ENCODE measurements at places on chromosomes 13 and 19. TPM values are rescaled to one million over a fixed set of nuclear protein-coding genes. Genes with fewer than 3 reads are reported as not detected.
A peak's percentile ranks its signal among the peaks of the same experiment; 100 is the strongest.

The KASH5 gene
- total RNA-seq, result 0.59 TPM

The NEK5 gene
- total RNA-seq, result 0.28 TPM

The CEACAM3 gene
- total RNA-seq, result not detected

The KCNC3 gene
- 0.41 TPM for total RNA-seq

The SCEL gene
- total RNA-seq, result not detected

The ZNF540 gene
- 0.40 TPM for total RNA-seq

The ICAM5 gene
- not detected for total RNA-seq

The KLK2 gene
- not detected for total RNA-seq

The THSD1 gene
- 0.74 TPM for total RNA-seq

DNA sequence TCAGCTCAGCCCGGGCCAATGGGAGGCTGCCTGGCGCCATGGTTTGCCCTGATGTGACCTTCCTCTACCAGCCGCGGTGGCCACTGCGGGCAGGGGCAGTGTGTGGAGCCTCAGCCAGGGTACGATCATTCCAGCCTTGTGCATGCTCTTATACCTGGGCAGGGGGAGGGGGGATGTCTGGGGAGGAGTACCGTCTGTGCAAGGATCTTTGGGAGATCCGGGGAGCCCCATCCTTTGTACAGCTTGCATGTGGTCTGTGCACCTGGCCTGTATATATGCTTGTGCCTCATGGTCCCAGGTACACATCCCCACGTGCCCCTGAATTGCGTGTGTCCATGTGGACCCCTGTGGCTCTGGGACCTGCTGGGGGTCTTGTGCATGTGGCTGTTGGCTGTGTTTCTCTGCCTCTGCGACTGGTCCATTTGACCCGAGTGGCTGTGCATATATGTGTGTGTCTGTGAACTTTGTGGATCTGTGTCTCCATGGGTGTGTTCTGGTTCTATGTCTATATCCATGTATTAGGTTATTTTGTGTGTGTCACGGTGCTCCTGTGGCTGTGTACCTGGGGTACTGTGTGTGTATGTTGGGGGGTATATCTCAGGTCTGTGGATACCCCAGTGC lies 12.8 kb upstream of the NANOS3 start:
- DNase-seq, result no peak
- no peaks in the 10 kb centered on the region for H3K36me3 ChIP-seq
- H3K4me1 ChIP-seq, result peaks cover 6% of the 10 kb centered on the region

DNA sequence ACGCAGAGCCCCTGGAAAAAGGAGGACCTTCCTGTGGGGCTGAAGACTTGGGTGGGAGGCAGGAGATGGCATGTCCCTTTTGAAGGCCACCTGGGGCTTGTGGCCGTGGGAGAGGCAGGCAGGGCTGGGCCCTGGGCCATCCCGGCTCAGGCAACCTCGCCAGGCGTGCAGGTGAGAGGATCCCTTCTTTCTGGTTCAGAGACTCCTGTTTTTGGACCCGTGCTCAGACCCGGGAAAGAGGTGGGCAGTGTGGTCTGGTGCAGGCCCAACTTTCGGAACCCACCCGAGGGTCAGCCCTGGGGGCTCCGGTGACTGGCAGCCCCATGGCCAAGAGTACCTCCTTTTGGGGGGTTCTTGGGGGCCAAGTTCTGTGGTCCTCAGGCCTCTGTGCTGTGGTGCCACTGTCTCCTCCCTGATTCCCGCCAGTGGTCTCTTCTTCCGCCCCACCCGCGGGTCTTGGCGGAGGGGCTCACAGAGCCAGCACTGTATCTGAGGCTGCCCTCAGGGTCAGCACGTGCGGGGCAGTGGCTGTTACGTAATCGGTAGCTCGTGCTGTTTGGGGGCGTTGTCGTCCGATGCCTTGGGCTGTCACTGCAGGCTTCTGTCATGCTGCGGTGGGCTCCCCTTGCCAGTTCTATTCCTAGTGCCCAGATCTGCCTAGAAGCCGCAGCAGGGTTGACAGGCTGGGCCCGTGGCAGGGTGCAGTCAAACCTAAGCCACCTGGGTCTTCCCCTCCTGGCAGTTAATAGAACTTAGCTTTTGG lies 42.7 kb downstream of the KDM4B start:
- H3K27me3 ChIP-seq, result no peaks in the 10 kb centered on the region
- H3K36me3 ChIP-seq, result no peaks in the 10 kb centered on the region
- no peak for DNase-seq
- no peaks in the 10 kb centered on the region for H3K4me1 ChIP-seq

- no peaks in the 10 kb centered on the region for H3K36me3 ChIP-seq
- no peak overlapping the region for H3K27ac ChIP-seq
- H3K4me1 ChIP-seq, result no peaks in the 10 kb centered on the region
- no peak overlapping the region for H3K4me3 ChIP-seq
These were observed 10.2 kb upstream of the CBLC start for GRCh38 chr19:44767295-44768180.

DNA sequence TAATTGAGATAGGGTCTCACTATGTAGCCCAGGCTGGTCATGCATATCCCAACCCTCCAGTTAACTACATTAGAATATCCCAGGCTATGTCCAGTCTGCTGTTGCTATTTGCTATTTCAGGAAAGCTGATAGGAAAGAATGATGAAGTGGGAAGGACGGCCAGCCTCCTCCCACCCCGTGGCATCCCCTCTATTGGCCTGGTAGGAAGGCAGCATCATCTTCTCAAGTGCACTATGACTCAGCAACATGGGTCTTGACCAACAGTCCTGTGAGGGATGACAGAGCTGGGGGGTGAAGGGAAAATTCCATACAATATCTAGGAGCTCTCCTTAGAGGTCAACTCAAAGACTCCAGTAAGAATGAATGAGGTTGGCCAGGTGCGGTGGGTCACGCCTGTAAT lies 48.0 kb upstream of the ABCC4 start:
- no peaks in the 10 kb centered on the region for H3K27me3 ChIP-seq
- no peaks in the 10 kb centered on the region for H3K36me3 ChIP-seq
- no peak for DNase-seq
- no peaks in the 10 kb centered on the region for H3K4me1 ChIP-seq
- no peak overlapping the region for H3K27ac ChIP-seq

DNA sequence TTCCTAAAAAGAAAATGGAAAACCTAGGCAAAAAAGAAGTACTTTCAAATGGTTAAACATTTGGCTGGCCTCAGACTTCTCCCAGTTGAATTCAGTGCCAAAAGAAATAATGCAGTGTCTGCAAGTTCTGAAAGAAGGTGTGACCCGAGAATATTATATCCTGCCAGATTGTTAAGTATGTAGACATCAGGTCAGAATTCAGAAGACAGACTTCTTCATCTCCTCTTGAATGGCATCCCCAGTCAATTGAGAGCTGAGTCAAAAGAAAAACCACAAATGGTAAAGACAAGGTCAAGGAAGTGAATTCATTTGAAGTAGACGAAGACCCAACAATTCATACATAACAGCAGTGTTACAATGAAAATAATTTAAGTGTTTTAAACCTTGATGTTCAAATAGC lies 194.5 kb downstream of the NBEA start:
- no peak overlapping the region for H3K4me3 ChIP-seq
- DNase-seq, result no peak
- no peaks in the 10 kb centered on the region for H3K27me3 ChIP-seq
- no peaks in the 10 kb centered on the region for H3K36me3 ChIP-seq
- H3K4me1 ChIP-seq, result no peaks in the 10 kb centered on the region

DNA sequence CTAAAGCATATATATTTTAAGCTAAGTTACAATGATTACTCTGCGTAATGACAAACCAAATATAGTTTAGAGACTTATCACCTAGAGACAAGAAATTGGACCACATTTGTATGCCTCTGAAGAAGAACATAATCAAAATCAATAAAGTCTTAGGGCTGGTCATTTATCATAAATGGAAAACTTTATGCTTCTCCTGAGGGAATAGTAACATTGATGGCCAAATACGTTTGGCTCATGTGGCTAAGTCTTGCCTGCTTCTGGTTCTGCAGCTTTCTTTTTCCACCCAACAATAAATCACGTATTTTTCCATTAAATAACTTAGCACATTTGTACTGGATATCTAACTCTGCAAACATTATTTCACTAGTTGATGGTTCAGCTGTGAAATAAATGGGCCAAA lies 458.4 kb downstream of the SLITRK1 start:
- no peaks in the 10 kb centered on the region for H3K4me1 ChIP-seq
- DNase-seq, result no peak
- H3K36me3 ChIP-seq, result no peaks in the 10 kb centered on the region
- H3K4me3 ChIP-seq, result no peak overlapping the region
- H3K27ac ChIP-seq, result no peak overlapping the region
- no peaks in the 10 kb centered on the region for H3K27me3 ChIP-seq

GRCh38 chr19:6074709-6075403 lies 35.4 kb downstream of the RFX2 start:
- no peak overlapping the region for H3K27ac ChIP-seq
- DNase-seq, result no peak
- no peaks in the 10 kb centered on the region for H3K4me1 ChIP-seq
- H3K27me3 ChIP-seq, result peaks cover 5% of the 10 kb centered on the region

DNA sequence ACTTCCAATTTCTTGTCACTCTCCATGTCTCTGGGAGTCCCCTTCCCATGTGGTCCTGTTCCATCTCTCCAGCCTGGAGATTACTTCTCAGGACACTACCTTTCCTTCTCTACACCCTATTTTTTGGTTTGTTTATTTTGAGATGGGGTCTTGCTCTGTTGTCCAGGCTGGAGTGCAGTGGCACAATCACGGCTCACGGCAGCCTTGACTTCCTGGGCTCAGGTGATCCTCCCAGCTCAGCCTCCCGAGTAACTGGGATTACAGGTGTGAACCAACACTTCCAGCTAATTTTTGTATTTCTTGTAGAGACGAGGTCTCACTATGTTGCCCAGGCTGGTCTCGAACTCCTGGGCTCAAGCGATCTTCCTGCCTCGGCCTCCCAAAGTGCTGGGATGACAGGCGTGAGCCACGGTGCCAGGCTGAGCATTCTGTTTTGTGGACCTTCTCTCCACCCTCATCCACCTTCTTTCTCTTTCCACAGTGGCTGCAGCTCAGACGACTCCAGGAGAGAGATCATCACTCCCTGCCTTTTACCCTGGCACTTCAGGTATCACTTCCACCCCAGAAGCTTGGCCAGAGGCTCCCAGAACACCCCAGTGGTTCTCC lies 644 bp downstream of the HCST start:
- H3K4me3 ChIP-seq, result peak overlapping the region; percentile 37
- H3K27me3 ChIP-seq, result peaks cover 33% of the 10 kb centered on the region
- no peaks in the 10 kb centered on the region for H3K4me1 ChIP-seq
- no peaks in the 10 kb centered on the region for H3K36me3 ChIP-seq
- no peak overlapping the region for H3K27ac ChIP-seq
- DNase-seq, result no peak

DNA sequence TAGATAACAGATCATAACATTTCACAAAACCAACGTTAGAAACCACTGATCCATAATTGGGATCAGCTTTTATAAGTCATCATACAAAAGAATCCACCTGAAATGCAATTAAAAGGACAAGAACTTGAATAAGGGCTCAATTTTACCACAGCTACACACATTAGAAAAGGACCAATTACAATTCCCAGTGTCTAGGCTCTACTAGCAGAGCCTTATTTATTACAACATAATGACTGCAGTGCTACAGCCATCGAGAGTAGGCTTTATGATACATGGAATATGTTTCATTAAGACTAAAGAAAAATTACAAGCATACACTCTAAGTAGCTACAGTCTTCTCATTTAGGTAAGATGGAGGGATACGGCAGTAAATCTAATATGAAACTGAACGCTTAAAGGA lies 2.9 kb downstream of the RBM26 start:
- no peaks in the 10 kb centered on the region for H3K27me3 ChIP-seq
- H3K4me1 ChIP-seq, result peaks cover 53% of the 10 kb centered on the region
- no peak for DNase-seq
- peaks cover 10% of the 10 kb centered on the region for H3K36me3 ChIP-seq
- peak overlapping the region; percentile 96 for H3K4me3 ChIP-seq

GRCh38 chr13:47896546-47896945 lies 104.5 kb downstream of the SUCLA2 start:
- no peaks in the 10 kb centered on the region for H3K27me3 ChIP-seq
- DNase-seq, result no peak
- no peaks in the 10 kb centered on the region for H3K4me1 ChIP-seq
- H3K36me3 ChIP-seq, result no peaks in the 10 kb centered on the region

DNA sequence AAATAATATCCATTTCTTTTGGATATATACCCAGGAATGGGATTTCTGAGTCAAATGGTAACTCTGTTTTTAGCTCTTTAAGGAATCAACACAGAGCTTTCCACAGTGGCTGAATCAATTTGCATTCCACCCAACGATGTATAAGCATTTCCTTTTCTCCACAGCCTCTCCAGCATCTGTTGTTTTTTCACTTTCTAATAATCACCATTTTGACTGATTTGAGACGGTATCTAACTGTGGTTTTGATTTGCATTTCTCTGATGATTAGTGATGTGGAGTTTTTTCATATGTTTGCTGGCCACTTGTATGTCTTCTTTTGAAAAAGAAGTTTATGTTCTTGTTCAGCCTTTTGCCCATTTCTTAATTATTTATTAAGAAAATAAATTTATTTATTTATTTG lies 352.2 kb upstream of the OBI1 start:
- no peak for DNase-seq
- H3K4me3 ChIP-seq, result no peak overlapping the region
- no peaks in the 10 kb centered on the region for H3K4me1 ChIP-seq
- no peaks in the 10 kb centered on the region for H3K27me3 ChIP-seq

GRCh38 chr13:74586847-74587246 lies 452.6 kb upstream of the KLF12 start:
- no peaks in the 10 kb centered on the region for H3K27me3 ChIP-seq
- H3K4me3 ChIP-seq, result no peak overlapping the region
- H3K36me3 ChIP-seq, result no peaks in the 10 kb centered on the region

DNA sequence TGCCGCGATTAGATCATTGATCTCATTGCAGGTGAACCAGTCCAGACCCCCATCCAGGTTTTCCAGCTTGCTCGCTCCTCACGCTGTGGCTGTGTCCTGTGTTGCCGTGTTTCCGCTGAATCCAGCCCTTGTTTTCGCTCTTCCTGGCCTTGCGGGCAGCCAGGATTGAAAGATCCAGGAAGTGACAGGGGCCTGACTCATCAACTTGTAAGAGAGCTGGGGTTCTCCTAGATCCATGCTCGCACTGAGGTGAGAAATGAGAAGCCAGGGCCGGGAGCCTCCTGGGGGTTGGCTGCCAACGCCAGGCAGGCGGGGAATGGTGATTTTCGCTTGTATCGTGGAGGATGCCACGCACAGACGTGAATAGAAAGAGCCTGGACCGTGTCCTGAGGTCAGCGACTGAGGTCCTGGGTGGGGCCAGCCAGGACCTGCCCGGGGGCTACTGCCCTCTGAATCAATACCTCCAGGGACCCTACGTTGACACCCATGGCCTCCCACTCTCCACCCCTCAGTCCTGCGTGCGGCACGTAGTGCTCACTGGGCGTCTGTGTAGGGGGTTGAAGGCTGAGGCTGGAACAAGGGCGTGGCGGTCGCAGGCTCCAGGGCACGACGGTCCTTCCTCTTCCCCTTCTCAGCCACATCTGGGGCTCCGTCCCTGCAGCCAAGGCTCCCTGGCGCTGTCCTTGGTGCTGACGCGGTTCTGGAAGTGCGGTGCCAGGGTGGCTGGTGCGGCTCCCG lies 7.3 kb upstream of the PTPRH start:
- H3K36me3 ChIP-seq, result no peaks in the 10 kb centered on the region
- H3K4me1 ChIP-seq, result no peaks in the 10 kb centered on the region
- H3K27ac ChIP-seq, result no peak overlapping the region
- DNase-seq, result peak; percentile 95
- peak overlapping the region; percentile 48 for H3K4me3 ChIP-seq

GRCh38 chr19:47798904-47799266 lies 5.5 kb downstream of the TPRX1 start:
- H3K4me3 ChIP-seq, result no peak overlapping the region
- DNase-seq, result no peak
- H3K4me1 ChIP-seq, result peaks cover 10% of the 10 kb centered on the region
- no peak overlapping the region for H3K27ac ChIP-seq
- H3K36me3 ChIP-seq, result no peaks in the 10 kb centered on the region
- no peaks in the 10 kb centered on the region for H3K27me3 ChIP-seq

GRCh38 chr13:75850916-75851315 lies 214.8 kb downstream of the LMO7 start:
- H3K27me3 ChIP-seq, result no peaks in the 10 kb centered on the region
- no peaks in the 10 kb centered on the region for H3K36me3 ChIP-seq
- H3K4me1 ChIP-seq, result no peaks in the 10 kb centered on the region
- no peak overlapping the region for H3K4me3 ChIP-seq
